ENCODE measurements at places on chromosomes 1 and 21. TPM values are rescaled to one million over a fixed set of nuclear protein-coding genes. Genes with fewer than 3 reads are reported as not detected.

DNA sequence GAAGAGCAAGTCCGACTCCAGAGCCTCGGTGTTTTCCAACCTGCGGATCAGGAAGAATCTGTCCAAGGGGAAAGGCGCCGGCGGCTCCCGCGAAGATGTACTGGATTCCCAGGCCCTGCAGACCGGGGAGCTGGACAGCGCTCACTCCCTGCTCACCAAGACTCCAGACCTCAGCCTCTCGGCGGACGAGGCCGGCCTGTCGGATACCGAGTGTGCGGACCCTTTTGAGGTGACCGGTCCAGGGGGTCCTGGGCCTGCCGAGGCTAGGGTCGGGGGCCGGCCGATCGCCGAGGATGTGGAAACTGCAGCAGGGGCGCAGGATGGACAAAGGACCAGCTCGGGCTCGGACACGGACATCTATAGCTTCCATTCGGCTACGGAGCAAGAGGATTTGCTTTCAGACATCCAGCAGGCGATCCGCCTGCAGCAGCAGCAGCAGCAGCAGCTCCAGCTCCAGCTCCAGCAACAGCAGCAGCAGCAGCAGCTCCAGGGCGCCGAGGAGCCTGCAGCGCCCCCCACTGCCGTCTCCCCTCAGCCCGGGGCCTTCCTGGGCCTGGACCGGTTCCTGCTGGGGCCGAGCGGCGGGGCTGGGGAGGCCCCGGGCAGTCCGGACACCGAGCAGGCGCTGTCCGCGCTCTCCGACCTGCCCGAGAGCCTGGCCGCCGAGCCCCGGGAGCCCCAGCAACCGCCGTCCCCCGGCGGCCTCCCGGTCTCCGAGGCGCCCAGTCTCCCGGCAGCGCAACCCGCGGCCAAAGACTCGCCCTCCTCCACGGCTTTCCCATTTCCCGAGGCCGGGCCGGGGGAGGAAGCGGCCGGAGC is 827 bp downstream of the FMN2 start:
- H3K4me3 ChIP-seq = peak overlapping the region; percentile 44
- H3K27ac ChIP-seq = no peak overlapping the region
- peaks cover 11% of the 10 kb centered on the region for H3K4me1 ChIP-seq
- H3K27me3 ChIP-seq = peaks cover 75% of the 10 kb centered on the region

- peaks cover 19% of the 10 kb centered on the region for H3K4me1 ChIP-seq
- H3K36me3 ChIP-seq = no peaks in the 10 kb centered on the region
- H3K27ac ChIP-seq = no peak overlapping the region
- H3K27me3 ChIP-seq = no peaks in the 10 kb centered on the region
- no peak for DNase-seq
Measured at GRCh38 chr21:32281531-32281930, 2.7 kb upstream of the MIS18A start.

MAP3K7CL gene
- 1.3 TPM for total RNA-seq

DNA sequence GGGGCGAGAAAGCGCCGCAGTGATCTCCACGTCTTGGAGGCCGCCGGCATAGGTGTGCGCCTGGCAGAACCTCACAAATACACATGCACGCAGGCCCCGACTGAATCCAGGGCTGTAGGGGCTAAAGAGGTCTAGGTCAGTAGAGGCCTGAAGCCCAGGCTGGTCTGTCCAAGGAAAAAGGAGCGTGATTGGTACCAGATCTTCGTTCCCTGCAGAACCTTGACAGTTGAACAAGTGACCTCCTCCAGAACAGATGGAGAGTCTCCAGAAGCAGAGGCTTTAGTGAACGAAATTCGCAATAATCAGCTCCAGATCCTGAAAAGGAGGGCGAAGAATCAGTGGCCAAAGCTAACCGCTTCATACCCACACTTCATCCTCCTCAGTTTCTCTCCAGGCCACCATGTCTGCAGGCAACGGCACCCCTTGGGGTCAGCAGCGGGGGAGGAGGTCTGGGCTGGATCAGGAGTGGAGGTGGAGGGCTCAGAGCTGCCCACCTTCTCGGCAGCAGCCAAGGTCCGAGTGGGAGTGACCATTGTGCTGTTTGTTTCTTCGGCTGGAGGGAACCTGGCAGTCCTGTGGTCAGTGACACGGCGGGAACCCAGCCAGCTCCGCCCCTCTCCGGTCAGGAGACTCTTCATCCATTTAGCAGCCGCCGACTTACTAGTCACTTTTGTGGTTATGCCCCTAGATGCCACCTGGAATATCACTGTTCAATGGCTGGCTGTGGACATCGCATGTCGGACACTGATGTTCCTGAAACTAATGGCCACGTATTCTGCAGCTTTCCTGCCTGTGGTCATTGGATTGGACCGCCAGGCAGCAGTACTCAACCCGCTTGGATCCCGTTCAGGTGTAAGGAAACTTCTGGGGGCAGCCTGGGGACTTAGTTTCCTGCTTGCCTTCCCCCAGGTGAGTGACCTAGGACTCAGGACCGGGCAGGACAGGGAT is 749 bp upstream of the PEX11B start:
- H3K27ac ChIP-seq = peak overlapping the region; percentile 88
- peaks cover 51% of the 10 kb centered on the region for H3K36me3 ChIP-seq
- H3K4me1 ChIP-seq = peaks cover 26% of the 10 kb centered on the region
- H3K4me3 ChIP-seq = peak overlapping the region; percentile 78
- H3K27me3 ChIP-seq = no peaks in the 10 kb centered on the region

CITED4 gene
- total RNA-seq = 49.5 TPM

DNA sequence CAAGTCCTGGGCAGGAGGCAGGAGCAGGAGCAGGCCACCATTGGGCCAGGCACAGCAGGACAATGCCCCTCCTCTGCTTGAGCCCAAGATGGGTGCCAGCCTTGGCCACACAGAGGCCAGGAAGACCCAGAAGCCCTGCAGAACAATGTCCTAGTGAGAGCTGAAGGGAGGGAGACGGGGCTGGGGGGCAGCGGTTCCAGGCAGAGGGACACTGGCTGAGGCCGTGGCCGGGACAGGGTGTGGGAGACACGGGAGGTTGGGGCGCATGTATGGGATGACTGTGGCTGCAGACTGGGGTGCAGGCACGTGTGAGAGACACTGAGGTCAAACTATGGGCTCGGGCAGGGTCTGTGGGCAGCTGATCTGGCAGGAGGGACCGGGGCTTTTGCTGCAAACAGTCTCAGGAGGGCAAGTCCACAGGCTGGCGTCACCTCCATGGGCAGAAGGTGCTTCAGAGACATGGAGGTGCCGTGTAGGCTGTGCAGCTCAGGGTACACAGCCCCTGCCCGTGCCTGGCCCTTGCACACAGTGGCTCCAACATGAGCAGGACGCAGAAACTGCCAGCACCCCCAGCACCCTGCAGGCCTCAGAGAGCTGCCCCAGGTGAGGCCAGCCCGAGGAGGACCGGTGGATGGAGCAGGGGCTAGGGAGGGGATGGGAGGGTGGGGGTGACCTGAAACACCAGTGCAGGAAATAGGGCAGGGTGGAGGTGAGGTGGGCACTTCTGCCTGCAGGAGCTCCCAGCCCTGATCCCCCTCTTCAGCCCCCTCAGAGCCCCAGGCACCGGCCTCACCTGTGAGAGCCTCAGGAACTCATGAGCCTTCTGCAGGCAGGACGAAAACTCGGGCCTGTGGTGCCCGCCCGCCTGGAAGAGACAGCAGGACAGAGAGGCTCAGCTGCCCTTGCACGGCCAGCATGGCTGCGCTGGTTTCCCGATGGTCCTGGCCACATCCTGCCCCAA is 19.5 kb downstream of the LSS start:
- H3K36me3 ChIP-seq = peaks cover 2% of the 10 kb centered on the region
- no peaks in the 10 kb centered on the region for H3K27me3 ChIP-seq
- H3K4me1 ChIP-seq = no peaks in the 10 kb centered on the region
- no peak overlapping the region for H3K27ac ChIP-seq

ZNF687 gene
- total RNA-seq = 14.3 TPM

DNA sequence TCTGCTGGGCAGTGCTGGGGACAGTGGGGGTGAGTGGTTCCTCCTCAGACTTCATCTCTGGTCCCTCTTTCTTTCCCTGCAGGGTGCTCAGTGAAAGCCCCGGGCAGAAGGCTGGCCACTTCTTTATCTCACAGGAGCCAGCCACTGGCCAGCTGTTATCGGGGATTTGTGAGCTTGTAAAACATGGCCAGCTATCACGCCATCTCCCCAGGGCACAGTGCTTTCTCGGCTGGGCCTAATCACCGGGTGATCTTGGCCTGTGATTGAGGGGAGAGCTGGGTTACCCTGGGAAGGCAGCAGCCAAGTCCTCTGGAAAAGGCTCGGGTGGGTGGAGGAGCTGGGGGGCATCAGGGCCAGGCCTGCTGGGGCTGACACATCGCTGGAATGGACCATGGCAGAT is 83.0 kb downstream of the IGSF21 start:
- no peak overlapping the region for H3K4me3 ChIP-seq
- H3K4me1 ChIP-seq = no peaks in the 10 kb centered on the region
- no peak overlapping the region for H3K27ac ChIP-seq
- no peaks in the 10 kb centered on the region for H3K36me3 ChIP-seq
- no peak for DNase-seq
- H3K27me3 ChIP-seq = peaks cover 46% of the 10 kb centered on the region

GRCh38 chr1:15206418-15207030 is 40.5 kb upstream of the FHAD1 start:
- no peak overlapping the region for H3K4me3 ChIP-seq
- H3K4me1 ChIP-seq = no peaks in the 10 kb centered on the region
- no peak for DNase-seq
- no peaks in the 10 kb centered on the region for H3K36me3 ChIP-seq

DNA sequence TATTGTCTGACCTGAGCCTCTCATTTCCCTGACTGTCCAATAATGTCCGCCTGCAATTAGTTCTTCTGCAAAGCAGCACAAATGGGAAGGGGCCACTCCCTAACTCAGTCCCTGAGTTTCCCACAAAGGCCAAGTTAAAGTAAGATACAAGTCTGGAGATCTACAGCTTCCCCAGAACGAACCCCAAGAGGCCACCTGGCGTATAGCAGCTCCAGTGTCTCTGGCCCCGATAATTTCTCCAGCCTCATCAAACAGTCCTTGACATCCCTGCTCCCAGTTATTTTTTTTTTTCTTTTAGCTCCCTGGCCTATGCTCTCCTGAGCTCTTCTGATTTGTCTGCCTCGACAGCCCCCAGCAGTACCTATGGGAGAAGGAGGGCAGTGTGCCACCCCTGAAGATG is 8.1 kb upstream of the ACKR1 start:
- no peak overlapping the region for H3K27ac ChIP-seq
- H3K4me1 ChIP-seq = no peaks in the 10 kb centered on the region
- DNase-seq = no peak
- H3K27me3 ChIP-seq = no peaks in the 10 kb centered on the region
- no peaks in the 10 kb centered on the region for H3K36me3 ChIP-seq

DNA sequence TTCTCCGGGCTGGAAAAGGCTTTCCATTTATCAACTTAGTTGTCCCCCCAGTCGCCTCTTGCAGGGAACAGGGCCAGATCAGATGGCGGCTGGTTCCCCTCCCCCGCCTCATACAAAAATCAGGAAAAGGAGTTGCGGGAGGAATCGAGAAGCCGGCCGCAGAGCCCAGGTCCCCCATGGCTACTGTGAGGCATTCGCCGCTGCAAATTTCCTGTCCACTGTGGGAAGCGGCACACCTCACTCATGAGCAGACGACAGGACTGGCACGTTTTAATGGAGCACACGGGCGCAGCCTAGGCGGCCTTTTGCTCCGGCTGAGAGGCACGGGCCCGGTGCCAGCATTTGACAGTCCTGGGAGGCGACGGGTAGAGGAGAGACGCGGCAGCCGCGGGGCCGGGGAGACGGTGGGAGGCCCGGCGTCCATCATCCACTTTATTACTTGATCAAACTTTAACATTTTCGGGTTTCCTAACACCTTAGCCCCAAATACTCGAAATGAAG is 1.1 kb downstream of the GNG4 start:
- H3K27ac ChIP-seq = no peak overlapping the region
- H3K27me3 ChIP-seq = peaks cover 89% of the 10 kb centered on the region
- H3K4me3 ChIP-seq = peak overlapping the region; percentile 54
- no peaks in the 10 kb centered on the region for H3K36me3 ChIP-seq

Measured in heart left ventricle (tissue), 16 donors.